ENCODE measurements at places on chromosomes 7 and 10. TPM values are rescaled to one million over a fixed set of nuclear protein-coding genes. Genes with fewer than 3 reads are reported as not detected.

- no peak overlapping the region for H3K27ac ChIP-seq
- no peak for DNase-seq
- H3K4me3 ChIP-seq: no peak overlapping the region
- H3K36me3 ChIP-seq: no peaks in the 10 kb centered on the region
- H3K4me1 ChIP-seq: peaks cover 5% of the 10 kb centered on the region
- H3K27me3 ChIP-seq: no peaks in the 10 kb centered on the region
Observed at GRCh38 chr10:132967540-132967939, 25.2 kb upstream of the CFAP46 start.

GRCh38 chr7:50834679-50835078 lies 52.0 kb upstream of the GRB10 start:
- no peaks in the 10 kb centered on the region for H3K4me1 ChIP-seq
- H3K27ac ChIP-seq: no peak overlapping the region

GRCh38 chr10:122190176-122190943 lies 80.7 kb upstream of the BTBD16 start:
- no peak overlapping the region for H3K4me3 ChIP-seq
- no peak for DNase-seq
- no peaks in the 10 kb centered on the region for H3K4me1 ChIP-seq
- no peaks in the 10 kb centered on the region for H3K36me3 ChIP-seq
- no peaks in the 10 kb centered on the region for H3K27me3 ChIP-seq

DNA sequence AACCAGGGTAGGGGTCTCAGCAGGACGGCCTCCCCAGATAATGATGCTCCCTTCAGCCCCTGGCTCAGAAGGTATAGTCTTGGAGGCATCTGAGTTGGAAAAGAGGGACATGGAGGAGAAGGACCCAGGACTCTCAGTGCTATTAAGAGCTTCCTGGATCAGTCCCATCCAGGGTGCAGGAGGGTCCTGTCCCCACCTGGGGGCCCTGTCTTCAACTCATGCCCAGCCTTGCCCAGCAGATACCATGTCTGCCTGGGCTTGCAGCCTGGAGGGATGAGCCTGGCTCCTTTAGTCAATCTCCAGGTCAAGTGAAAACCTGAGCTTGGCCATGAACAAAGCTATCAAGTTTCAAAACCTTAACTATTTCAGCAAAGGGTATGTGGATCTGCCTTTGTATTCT lies 67.6 kb downstream of the PRTFDC1 start:
- no peak for DNase-seq
- no peaks in the 10 kb centered on the region for H3K27me3 ChIP-seq
- H3K4me1 ChIP-seq: peaks cover 3% of the 10 kb centered on the region
- H3K36me3 ChIP-seq: no peaks in the 10 kb centered on the region

DNA sequence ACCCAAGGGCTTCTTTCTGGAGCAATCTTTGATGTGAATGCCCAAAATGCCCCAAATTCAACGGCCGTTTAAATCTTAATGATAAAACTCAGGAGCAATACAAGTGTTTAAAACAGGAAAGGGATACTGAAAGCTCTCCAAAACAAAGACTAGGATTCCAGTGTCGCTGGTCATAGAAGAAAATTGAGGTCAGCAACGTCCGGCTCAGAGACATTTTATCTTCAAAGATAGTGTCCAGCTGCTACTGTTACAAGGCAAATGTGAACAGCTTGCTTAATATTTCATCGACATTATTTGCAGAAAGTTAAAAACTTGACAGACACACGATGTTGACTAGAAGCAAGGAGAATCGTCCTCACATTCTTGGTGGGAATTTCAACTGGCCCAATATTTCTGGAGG lies 15.4 kb upstream of the CTBP2 start:
- H3K4me3 ChIP-seq: no peak overlapping the region
- no peaks in the 10 kb centered on the region for H3K4me1 ChIP-seq
- no peaks in the 10 kb centered on the region for H3K36me3 ChIP-seq
- no peak overlapping the region for H3K27ac ChIP-seq

DNA sequence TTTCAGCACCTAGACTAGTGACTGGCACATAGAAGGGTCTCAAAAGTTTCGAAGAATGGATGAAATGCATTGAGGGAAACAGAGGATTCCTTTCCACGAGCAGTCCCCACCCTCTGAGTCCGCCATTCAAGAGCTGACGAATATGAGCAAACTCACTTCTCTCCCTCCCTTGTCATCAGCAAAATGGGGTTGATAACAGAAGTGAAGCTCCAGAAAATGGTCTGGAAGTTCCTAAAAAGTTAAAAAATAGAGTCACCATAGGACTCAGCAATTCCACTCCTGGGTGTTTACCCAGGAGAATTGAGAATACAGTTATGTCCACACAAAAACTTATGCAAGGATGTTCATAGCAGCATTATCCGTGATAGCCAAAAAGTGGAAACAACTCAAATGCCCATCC lies 25.0 kb upstream of the SRGN start:
- no peaks in the 10 kb centered on the region for H3K27me3 ChIP-seq
- H3K27ac ChIP-seq: no peak overlapping the region
- DNase-seq: no peak
- H3K4me1 ChIP-seq: peaks cover 14% of the 10 kb centered on the region

The OPN4 gene
- total RNA-seq: not detected

GRCh38 chr7:129646369-129647021 lies 35.0 kb downstream of the NRF1 start:
- H3K36me3 ChIP-seq: no peaks in the 10 kb centered on the region
- no peak overlapping the region for H3K4me3 ChIP-seq
- no peaks in the 10 kb centered on the region for H3K27me3 ChIP-seq
- DNase-seq: no peak
- no peaks in the 10 kb centered on the region for H3K4me1 ChIP-seq
- H3K27ac ChIP-seq: no peak overlapping the region

The TAC1 gene
- 7.1 TPM for total RNA-seq

DNA sequence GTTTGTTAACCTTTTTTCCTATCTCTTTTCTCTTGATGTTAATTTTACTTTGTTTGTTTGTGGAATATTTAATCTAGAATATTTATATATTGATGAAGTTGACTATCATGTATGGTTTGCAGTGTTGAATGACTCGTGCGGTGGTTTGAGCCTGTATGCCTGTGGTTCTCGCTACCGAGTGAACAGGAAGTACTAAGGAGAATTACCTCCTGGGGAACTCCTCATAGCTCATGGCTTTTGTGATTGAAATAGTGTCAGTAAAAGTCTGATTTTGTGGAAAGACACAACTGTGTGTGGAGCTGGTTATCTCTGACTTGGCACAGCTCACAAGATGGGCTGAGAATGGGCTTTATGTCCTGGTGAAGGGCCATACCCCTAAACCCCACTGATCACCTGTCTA lies 498.6 kb downstream of the GLRX3 start:
- no peak for DNase-seq
- no peaks in the 10 kb centered on the region for H3K27me3 ChIP-seq
- H3K4me1 ChIP-seq: no peaks in the 10 kb centered on the region
- no peak overlapping the region for H3K27ac ChIP-seq

- H3K4me1 ChIP-seq: peaks cover 39% of the 10 kb centered on the region
- no peaks in the 10 kb centered on the region for H3K36me3 ChIP-seq
- H3K4me3 ChIP-seq: peak within 1 kb of the TSS; percentile 44
- H3K27me3 ChIP-seq: no peaks in the 10 kb centered on the region
- DNase-seq: no peak
- H3K27ac ChIP-seq: peak within 1 kb of the TSS; percentile 77
Observed at GRCh38 chr10:111076682-111077478, at the start of gene ADRA2A. Gene ADRA2A, plus strand, starts transcription at chr10:111077029. Its CDS starts 968 bp downstream, at chr10:111077997.

DNA sequence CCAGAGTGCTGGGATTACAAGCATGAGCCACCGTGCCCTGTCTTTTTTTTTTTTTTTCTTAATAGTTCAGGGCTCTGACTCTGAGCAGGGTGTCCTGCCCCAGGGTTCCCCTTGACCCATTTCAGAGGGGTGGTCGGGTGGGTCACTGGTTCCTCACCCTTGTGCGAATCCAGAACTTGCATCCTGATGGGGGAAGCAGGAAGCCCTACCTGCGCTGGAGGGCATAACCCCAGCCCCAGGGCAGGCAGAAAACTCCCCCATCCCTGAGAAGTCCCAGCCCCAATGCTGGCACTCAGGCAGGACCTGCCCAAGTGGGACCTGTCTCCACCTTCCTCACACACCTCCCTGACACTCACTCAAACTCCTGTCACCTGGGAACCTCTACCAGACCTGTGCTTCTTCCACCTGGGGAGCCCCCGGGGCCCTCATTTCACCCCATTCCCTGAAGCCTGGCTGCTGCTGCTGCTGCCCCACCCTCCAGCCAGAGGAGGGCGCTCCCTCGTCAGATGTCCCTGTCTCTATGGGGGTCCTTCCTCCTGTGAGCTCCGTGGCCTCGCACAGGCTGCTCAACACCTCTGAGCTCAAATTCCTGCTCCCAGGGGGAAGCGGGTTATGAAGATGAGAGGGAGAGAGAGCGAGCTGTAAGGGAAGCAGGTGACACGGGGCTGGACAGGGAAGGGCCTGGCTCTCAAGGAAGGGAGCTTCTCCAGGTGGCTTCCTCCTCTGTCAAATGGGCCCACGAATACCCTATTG lies 15.1 kb upstream of the ZNF273 start:
- H3K27me3 ChIP-seq: no peaks in the 10 kb centered on the region
- DNase-seq: peak; percentile 77
- peak overlapping the region; percentile 47 for H3K4me3 ChIP-seq
- H3K36me3 ChIP-seq: no peaks in the 10 kb centered on the region
- H3K4me1 ChIP-seq: peaks cover 67% of the 10 kb centered on the region

DNA sequence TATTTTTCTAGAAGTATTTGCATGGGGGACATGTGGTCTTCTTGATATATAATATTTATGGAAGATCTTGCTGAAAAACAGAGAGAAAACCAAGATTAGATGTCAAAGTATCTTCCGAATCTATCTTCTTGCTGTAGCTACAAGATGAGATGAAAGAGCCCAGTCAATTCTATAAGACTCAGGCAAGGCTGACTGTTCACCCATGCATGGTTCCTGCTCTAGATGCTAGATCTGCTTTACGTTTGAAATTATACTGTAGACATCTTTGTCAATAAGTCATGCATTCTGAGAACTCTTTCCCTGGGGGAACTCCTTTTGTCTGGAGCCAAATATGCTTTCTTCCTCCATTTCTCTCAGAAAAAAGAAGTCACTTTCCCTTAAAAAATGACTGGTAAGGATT lies 1292.0 kb downstream of the XPNPEP1 start:
- H3K4me3 ChIP-seq: no peak overlapping the region
- H3K4me1 ChIP-seq: no peaks in the 10 kb centered on the region
- no peaks in the 10 kb centered on the region for H3K36me3 ChIP-seq
- DNase-seq: no peak
- H3K27me3 ChIP-seq: no peaks in the 10 kb centered on the region

- H3K36me3 ChIP-seq: no peaks in the 10 kb centered on the region
- peak overlapping the region; percentile 48 for H3K27ac ChIP-seq
- DNase-seq: no peak
- peaks cover 5% of the 10 kb centered on the region for H3K4me1 ChIP-seq
- H3K27me3 ChIP-seq: no peaks in the 10 kb centered on the region
- H3K4me3 ChIP-seq: no peak overlapping the region
Observed at GRCh38 chr7:116258734-116259133, 48.4 kb downstream of the TES start.

DNA sequence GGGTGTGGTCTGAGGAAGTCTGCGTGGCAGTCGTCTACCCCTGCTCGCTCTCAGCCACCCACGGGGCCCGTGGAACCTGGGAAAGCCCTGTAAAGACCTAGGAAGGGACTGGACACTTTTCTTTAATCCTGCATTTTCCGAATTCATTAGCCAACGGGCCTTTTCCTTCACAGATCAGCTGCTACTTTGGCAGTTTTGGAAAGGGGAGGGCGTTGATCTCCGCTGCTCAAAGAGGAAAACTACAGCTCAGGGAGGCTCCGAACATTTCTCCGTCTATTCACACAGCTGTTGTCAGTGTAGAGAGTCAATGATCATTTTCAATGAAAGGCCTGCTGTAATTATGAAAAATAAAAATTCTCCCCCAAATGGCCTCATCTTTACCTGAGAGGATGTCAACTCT lies 450.1 kb upstream of the MKI67 start:
- no peaks in the 10 kb centered on the region for H3K36me3 ChIP-seq
- no peaks in the 10 kb centered on the region for H3K4me1 ChIP-seq
- H3K27ac ChIP-seq: no peak overlapping the region
- DNase-seq: no peak
- H3K4me3 ChIP-seq: no peak overlapping the region
- H3K27me3 ChIP-seq: no peaks in the 10 kb centered on the region

GRCh38 chr10:58715061-58715460 lies 202.4 kb downstream of the BICC1 start:
- no peak overlapping the region for H3K27ac ChIP-seq
- no peaks in the 10 kb centered on the region for H3K27me3 ChIP-seq
- H3K4me1 ChIP-seq: no peaks in the 10 kb centered on the region
- H3K4me3 ChIP-seq: no peak overlapping the region
- no peaks in the 10 kb centered on the region for H3K36me3 ChIP-seq
- DNase-seq: no peak

GRCh38 chr10:91691981-91692380 lies 59.1 kb upstream of the PPP1R3C start:
- DNase-seq: no peak
- H3K4me1 ChIP-seq: no peaks in the 10 kb centered on the region
- H3K27me3 ChIP-seq: no peaks in the 10 kb centered on the region
- H3K36me3 ChIP-seq: no peaks in the 10 kb centered on the region
- H3K4me3 ChIP-seq: no peak overlapping the region

The LRIT1 gene
- not detected for total RNA-seq

DNA sequence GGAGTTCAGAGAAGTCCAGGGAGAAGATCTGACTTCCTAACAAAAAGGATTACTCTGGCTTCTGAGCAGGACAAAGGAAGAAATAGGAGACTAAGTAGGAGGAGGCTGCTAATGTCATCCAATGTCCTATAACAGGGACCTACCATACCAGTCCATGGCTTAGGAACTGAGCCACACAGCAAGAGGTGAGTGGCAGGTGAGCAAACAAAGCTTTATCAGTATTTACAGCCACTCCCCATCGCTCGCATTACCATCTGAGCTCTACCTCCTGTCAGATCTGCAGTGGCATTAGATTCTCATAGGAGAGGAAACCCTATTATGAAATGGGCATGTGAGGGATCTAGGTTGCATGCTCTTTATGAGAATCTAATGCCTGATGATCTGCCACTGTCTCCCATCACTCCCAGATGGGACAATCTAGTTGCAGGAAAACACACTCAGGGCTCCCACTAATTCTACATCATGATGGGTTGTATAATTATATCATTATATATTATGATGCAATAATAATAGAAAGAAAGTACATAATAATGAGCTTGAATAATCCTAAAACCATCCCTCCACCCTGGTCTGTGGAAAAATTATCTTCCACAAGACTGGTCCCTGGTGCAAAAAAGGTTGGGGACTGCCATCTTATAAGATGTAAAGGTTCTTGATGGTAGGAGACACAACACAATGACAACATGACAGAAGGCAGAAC lies 487.4 kb downstream of the PLXDC2 start:
- H3K36me3 ChIP-seq: no peaks in the 10 kb centered on the region
- no peak overlapping the region for H3K4me3 ChIP-seq
- no peaks in the 10 kb centered on the region for H3K27me3 ChIP-seq
- no peaks in the 10 kb centered on the region for H3K4me1 ChIP-seq
- no peak for DNase-seq

DNA sequence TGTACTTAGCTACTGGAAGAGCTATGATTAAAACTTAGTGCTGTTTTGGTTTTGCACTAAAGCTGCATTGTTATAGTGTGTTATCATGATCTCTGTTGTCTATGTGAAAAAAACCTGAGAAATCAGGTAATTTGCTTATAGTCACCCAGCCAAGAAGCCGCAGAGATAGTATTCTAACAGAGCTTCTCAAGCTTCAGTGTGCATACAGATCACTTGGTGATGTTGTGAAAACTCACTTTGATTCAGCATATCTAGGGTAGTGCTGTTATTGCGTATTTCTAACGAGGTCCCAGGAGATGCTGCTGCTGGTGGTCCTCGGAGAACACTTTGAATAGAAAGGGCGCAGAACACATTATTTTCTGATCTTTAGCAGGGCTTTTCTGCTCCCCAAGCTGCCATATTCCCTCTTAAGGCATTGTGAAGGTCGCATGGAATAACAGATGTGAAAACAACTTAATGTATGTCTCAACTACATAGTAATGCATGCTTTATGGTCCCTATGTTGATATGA lies 68.4 kb upstream of the PDCD4 start:
- DNase-seq: no peak
- H3K27ac ChIP-seq: peak overlapping the region; percentile 61
- H3K36me3 ChIP-seq: no peaks in the 10 kb centered on the region

The CTBP2 gene
- 74.4 TPM for total RNA-seq
